Stimulated activated CD4-positive, alpha-beta T cell treated with anti-CD3 and anti-CD28 coated beads, Interleukin-2, amount 100 ng/mL, for 48 hours (primary cell): ENCODE measurements at places on chromosomes 1 and 21.

DNA sequence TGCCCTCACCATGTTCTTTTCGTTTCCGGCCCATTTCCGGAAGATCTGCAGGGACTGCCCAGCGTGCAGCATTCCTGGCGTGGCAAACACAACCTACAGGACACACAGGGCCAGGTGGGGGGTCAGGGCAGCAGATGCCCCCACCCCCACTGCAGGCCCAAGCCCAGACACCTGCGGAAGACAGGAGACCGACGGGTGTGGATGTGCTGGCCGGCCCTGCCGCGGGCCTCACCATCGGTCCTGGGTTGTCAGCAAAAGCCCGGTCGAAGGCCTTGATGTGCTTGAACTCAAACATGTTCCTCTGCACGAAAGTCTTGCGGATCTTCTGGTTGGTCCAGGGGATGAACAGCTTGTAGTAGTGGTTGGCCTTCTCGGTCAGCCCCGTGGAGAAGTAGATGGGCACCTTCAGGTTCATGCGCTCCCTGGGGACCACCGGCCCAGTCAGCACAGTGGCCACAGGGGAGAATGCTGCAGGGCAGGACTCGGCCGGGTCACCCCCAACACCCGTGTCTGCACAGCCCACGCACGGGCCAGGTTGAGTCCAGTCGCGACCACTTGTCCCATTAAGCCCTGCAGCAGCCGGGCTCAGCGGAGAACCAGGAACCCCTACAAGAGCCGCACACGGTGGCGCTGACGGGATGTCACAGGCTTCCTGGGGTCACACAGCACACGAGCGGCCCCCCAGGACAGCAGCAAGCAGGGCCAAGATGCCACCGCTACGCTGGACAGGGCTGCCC lies 5.3 kb downstream of the PUSL1 start:
- DNase-seq, result no peak

DNA sequence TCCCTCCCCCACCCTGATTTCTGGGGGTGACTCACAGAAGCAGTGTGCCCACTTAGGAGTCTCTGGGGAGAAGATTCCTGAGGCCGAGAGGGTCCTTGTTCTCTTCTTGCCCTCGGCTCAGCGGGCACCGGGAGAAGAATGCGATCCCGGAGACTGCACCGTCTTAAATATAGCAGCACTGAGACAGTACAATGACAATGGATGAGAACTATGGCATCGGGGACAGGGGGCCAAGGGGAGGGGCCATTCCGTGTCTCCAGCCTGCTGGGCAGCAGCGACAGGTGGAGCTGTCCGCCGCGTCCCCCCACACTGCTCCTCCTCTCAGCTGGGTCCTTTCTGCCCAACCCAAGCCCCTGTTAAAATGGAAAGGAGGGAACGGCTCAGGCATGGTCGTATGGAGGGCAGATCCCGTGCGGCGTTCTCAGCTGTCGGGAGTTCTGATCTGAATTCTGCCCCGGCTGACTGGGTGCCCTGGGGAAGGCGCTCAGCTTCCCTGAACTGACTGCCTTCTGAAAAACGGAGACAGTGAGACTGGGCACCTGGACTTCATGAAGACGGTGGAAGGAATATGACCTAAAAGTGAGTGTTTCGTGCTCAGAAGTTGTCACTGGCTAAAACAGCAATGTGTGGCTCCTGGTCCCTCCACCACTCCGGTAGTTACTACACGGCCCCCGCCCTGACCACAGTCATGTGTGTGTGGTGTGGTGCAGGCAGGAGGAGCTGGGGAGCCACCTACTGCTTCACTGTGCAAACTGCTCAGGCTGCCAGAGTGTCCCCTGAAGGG lies at the start of gene MYOM3:
Gene MYOM3 (minus strand): TSS at position 140 of the 784 bp plus-strand sequence. CDS start 3,499 bp downstream, outside the sequence.
- DNase-seq, result peak; percentile 15

GRCh38 chr1:110011527-110012041 lies 22.8 kb upstream of the STRIP1 start:
- peak; percentile 19 for DNase-seq

GRCh38 chr1:154408174-154408777 lies 3.1 kb downstream of the IL6R start:
- no peak for DNase-seq

GRCh38 chr1:107056426-107057196 lies at the start of gene PRMT6:
Gene PRMT6, plus strand, starts transcription at chr1:107056674. Its CDS starts 42 bp downstream, at chr1:107056716.
- DNase-seq, result peak; percentile 76

DNA sequence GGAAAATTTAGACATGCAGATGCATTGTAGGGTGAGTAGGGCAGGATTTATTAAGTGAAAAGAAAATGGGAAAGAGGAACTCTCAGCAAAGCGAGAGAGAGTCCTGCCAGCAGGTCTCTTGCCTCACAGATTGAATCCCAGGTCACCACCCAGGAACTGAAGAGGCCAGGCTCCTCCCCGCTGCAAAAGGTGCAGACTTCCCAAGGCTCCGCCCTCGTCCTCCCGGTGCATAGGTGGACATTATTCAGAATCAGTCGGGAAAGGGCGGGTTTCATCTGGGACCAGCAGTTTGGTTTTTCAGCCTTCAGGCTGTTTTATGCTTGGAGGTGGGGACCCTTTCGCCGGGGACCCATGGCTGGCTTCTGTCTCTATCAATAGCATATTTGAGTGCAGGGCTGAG lies 41.6 kb upstream of the APP start:
- DNase-seq, result no peak

DNA sequence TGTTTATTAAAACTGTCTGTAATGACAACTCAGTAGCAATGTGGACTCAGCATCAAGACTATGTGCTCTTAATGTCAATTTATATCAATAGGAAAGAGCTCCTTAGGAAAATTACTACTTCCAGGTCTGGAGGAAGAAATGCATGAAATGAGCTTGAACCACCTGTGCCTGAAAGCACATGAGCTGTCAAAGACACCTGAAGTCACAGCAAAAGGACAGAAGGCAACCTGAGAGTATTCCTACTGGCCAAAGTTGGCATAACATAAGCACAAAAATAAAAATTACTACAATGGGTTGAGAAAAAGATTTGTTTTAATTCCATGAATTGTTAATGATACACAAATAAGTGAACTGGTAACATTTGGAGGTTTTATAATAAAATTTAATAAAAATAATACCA lies 13.4 kb upstream of the KRTAP7-1 start:
- no peak for DNase-seq

GRCh38 chr1:214446772-214447556 lies 104.4 kb downstream of the PTPN14 start:
- no peak for DNase-seq

DNA sequence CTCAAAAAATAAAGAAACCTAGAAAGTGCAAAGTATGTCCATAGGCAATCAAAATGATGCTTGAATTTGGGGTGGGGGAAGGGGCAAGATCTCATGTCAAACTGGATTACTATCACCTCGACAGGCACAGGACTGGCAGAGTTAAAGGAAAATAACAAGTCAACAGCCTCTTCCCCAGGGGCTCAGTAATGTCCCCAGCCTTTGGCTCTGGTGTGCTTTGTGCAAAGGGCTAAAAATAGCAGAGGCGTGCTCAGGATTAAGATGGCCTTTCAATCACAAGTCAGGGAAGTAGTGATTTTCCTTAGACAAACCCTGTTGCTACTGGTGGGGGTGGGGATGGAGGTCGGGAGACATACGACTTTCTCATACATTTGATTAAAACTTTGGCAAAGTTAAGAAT lies 63.5 kb upstream of the OLIG2 start:
- DNase-seq, result no peak

DNA sequence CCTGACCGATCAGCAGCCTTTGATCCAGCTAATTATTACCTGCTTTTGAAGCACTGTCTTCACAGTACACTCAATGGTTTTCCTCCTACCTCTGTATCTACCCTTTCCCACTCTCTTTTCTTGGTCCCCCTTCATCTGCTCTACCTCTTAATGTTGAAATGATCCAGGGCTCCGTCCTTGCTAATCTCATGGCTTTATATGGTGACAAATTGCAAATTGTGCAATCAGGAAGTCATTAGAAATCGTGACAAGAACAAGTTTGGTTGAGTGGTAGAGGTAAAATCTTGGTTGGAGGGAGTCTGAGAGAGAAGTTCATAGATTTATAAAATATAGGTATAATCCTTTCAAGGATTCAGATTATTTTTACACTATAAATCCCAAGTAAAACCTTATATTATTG lies 9.6 kb upstream of the CYB5R1 start:
- DNase-seq, result no peak

GRCh38 chr1:1175221-1176062 lies 1.8 kb downstream of the TTLL10 start:
- no peak for DNase-seq

DNA sequence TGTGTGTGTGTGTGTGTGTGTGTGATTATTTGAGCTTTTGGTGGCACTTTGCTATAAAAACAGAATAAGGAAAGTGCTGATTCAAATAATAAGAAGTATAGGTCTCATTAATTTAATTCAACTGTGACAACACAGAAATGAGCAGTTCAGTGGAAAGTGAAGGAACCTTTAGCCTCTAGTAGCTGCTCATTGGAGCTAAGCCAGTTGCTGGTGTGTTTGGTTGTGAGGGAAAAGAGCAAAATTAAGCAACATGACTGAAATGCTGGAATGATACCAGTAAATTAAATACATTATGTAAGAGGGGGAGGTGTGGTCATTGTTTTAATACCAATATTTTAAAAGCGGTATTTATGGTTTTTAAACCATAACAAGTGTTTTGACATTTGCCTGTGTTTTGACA lies 55.2 kb downstream of the KIAA0040 start:
- no peak for DNase-seq

DNA sequence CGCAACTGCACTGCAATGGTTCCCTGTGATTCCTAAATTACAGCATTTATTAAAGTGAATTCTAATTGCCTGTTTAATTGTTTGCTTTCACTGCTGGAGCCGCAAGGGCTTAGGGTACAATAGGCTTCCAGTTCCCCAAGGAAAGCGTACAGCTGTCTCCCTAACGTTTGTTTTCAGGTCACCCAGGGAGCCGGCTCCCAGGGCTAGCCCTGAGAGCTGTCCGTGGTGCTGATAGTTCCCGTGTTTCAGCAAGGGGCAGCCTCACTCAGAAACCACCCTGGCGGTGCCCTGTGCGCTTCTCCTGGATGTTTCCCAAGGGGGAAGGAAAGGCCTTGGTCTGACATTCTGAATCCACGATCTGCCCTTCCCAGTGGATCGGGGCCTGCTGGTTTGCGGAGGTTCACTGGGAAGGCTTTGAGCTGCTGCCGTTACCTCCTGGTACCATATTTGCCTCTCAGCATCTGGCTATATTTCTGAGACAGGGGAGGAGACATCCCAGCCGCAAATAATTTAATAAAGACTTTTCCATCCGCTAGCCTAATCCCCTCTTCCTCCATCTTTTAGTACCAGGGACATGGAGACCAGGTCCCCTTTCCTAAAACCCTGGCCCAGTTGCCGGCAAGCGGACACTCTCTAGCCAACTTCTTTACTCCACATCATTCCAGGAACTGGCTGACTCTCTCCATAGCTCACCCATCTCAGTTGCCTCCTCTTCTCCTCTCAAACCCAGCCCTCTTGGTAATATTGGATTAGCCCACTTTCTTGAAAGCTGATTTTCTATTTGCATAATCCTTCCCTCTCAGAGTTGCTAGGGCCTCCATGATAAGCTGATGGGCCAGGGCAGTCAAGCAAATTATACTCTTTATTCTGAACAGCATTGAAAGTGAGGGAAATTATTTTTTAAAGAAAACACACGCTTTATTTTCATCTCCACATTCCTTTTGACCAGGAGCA lies 149.0 kb downstream of the IGSF21 start:
- DNase-seq, result peak; percentile 23

GRCh38 chr1:192858456-192858855 lies 49.6 kb downstream of the RGS2 start:
- no peak for DNase-seq

- no peak for DNase-seq
Observed at GRCh38 chr1:150072959-150073358, 5.4 kb downstream of the VPS45 start.

GRCh38 chr1:219837274-219837993 lies 90.9 kb downstream of the SLC30A10 start:
- DNase-seq, result no peak

DNA sequence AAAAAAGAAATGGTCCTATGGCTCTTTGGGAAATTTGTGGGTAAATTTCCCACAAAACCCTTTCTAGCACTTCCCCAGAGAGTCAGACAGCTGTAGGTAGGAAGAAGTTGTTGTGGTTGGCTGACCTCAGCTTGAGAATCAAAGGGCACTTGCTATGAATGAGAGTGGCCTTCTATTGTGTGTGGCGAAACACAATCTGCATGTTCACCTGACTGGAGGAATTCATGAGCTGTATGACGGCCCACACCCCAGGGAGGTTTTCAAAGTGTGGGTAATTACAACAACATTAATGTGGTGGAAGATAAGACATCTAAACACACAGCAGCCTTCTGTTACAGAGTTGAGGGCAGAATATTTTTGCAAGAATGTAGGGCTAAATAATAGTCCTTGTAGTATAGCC lies 38.8 kb downstream of the NGF start:
- DNase-seq, result no peak

DNA sequence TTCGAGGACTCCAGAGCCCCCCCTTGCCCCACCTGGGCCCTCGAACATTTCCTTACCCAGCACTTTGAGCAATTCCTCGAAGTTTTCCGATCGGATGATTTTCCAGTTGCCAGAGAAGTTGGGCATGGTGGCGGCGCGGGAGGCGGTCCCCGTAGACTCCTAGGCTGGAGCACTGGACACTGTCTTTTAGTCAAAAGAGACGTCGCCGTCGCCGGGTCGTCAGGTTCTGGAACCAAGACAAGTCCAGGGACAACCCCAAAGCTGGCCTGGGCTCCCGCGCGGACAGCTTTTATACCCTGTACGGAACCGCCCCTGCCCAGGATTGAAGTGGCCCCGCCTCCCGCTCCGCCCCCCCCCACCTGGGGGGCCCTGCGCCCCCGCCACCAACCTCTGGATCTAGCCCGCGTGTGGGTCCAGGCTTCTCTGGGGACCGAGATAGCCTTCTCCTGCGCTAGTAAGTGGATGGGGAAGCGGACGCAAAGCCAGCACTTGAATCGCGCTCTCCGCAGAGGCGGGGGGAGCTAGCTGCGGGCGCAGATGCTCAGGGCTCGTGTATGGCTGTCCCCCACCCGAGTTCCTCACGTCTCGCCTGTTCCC lies at the start of gene CRABP2:
Gene CRABP2 (minus strand): TSS at position 263 of the 597 bp plus-strand sequence. CDS start 137 bp downstream, at position 126.
- DNase-seq, result peak; percentile 33

DNA sequence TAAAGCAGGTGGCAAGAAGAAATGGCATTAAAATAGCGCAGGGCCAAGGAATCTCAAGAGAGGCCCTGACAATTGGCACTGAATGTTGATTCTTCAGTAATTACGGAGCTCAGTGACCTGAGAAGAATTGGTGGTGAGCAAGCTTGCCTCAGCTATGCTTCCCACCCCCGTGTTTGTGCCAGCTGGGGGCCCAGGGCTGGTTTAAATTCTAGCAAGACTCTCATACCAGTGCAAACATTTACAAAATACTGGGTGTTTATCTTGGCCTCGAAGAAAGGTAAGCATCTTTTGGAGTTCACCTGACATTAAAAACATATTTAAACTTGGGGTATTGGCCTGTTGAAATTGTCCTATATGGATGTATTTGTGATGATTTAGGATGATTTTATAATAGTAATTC lies 296.7 kb upstream of the USP25 start:
- DNase-seq, result no peak

- DNase-seq, result no peak
Observed at GRCh38 chr21:42674351-42674940, 21.0 kb downstream of the PDE9A start.

GRCh38 chr1:153626904-153627714 lies at the start of gene S100A13:
Gene S100A13, minus strand, starts transcription at chr1:153627505. Its CDS starts 1,033 bp downstream, at chr1:153626472.
- no peak for DNase-seq

GRCh38 chr21:31874812-31875212 lies 2.0 kb downstream of the HUNK start:
- DNase-seq, result no peak
